ENCODE measurements at places on chromosomes 3 and 15. TPM values are rescaled to one million over a fixed set of nuclear protein-coding genes. Genes with fewer than 3 reads are reported as not detected.

The EFCC1 gene
- 0.69 TPM for total RNA-seq

DNA sequence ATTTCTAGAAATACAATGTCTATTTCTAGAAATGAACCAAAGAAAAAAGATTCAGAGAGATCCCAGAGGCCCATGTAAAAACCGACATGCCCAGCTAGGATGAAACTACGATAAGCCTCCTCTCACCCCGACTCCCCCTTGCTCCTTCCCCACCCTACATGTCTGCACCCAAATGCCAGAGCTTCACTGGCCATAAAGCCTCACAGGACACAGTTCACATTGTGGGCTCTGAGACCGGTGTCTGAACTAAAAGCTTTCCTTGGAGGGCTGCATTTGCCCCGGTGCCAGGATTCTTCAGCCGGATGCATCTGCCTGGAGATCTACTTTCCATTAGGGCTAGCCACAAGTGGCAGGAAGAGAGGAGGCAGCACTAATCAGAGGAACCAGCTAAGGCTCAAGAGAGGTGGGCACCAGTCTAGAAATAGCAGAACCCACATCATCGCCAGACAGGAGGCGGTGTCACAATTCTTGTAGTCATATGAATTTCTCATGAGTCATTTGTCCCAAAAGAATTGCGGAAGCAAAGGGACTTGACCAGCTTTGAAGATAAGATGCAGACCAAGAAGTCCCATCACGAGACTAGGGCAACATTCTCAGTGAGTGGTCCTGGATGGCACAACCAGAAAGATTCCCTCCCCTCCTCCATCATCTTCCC is 353.6 kb downstream of the NTRK3 start:
- DNase-seq = no peak

The GOLGA8J gene
- 0.36 TPM for total RNA-seq

DNA sequence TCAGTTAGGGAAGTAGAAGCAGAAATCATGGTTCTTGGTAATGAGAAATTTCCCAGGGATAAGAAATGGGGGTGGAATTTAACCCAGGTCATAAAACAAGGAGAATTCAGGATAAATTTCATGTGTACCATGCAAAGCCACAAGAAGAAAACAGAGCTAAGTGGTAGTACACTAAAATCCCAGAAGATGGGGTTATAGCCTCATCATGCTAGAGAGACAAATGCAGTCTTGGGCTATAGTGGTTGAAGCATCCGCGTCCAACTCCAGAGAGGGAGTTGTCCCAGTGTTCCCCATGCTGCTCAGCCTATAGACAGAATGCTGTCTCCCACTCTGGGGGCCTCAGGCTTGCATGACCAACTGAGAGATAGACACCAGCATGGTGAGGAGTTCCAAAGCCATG is 36.2 kb upstream of the CLRN1 start:
- DNase-seq = no peak

GRCh38 chr3:117846238-117846637 is 1136.7 kb downstream of the TUSC7 start:
- no peak for DNase-seq

DNA sequence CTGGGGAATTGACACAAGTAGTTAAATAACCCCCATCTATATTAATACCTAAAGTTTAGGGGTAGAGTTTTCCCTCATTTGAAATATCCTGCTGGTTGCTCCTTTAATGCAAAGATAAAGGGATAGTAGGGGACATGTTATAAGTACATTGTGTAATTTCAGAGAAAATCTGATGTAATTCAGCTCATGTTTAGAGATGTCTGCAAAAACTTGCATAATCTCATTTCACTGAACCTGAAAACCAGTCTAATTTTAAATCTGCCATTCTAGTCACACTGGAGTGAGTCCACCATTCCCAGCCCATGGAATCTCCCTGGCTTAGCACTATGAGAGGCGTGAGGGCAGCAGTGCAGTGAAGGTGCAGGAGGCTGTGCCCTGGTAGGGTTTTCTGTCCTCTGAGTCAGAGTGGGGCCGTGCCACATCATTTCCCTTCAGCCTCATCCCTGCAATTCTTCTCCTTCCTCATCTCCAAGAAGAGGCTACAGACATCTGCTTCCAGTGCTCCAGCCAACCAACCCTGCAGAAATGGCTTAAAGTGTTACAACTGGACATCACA is 246.3 kb upstream of the UMPS start:
- DNase-seq = no peak

DNA sequence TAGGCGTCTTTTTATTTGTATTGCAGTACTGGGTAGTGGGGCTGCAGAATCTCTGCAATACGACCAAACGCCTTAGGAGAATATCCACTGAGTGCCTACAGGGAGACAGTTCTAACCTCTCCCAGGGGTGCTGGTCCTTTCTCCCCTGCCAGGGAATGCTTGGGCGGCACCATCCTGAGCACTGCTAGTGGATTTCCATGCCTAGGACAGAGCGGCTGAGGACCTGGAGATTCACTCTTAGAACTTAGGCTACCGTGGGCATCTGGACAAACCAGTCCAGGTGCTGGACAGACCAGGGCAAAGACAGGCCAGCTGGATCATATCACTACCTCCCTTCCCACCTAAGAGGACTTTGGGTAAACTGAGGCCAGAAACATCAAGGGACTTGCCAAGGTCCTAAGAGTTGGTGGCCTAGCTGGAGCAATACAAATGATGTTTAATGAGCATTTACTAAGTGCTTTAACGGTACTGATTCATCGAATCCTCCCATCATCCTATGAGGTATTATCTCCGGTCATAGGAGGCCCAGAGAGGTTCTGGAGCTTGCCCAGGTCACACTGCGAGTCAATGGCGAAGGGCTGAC is 902 bp downstream of the TMEM44 start:
- no peak for DNase-seq
